ENCODE measurements at places on chromosomes 1 and 21. TPM values are rescaled to one million over a fixed set of nuclear protein-coding genes. Genes with fewer than 3 reads are reported as not detected.

HAO2 gene
- not detected for total RNA-seq

SGIP1 gene
- total RNA-seq: 19.6 TPM

TEDDM1 gene
- total RNA-seq: not detected

DNA sequence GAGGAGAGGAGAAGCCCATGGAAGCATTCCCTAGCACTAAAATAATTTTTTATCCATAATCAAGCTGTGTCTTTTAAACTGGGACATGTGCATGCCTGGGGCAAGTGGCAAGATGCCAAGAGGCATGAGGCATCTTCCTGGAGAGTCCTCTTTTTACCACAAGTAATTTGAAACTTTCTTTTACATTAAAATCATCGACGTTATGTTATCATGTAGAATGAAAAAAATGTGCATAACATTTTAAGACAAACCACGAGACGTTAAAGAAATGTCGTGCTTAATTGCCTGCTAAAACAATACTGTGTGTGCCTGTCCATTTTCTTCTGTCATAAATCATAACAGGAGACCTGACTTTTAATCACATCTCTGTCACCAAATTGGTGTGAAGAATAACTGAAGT, 1.5 kb downstream of the STYXL2 start:
- no peak for DNase-seq
- H3K36me3 ChIP-seq: no peaks in the 10 kb centered on the region
- no peak overlapping the region for H3K27ac ChIP-seq
- no peaks in the 10 kb centered on the region for H3K27me3 ChIP-seq
- peak overlapping the region; percentile 22 for H3K4me3 ChIP-seq

DNA sequence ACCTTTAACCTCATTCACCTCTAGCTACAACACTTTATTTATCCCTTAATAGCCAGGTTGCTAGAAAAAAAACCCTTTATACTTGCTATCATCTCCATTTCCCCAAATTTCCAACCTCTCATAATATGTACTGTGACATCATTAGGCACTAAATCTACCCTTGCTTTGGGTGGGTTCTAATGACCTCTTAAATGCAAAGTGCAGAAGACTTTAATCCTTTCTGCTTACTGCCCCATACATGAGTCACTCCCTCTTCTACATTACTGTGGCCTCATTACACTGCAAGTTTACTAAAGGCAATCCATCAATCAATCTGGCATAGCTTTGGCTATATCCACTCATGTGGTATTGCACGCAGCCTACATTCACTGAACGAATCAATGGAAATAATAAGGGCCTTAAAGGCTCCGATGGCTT, 353.3 kb downstream of the SMYD3 start:
- no peaks in the 10 kb centered on the region for H3K27me3 ChIP-seq
- no peak for DNase-seq
- H3K4me1 ChIP-seq: no peaks in the 10 kb centered on the region
- no peak overlapping the region for H3K27ac ChIP-seq

- H3K27ac ChIP-seq: no peak overlapping the region
- no peak for DNase-seq
- H3K27me3 ChIP-seq: no peaks in the 10 kb centered on the region
These were observed 57.7 kb upstream of the ATP5PO start for GRCh38 chr21:33973268-33973667.

DNA sequence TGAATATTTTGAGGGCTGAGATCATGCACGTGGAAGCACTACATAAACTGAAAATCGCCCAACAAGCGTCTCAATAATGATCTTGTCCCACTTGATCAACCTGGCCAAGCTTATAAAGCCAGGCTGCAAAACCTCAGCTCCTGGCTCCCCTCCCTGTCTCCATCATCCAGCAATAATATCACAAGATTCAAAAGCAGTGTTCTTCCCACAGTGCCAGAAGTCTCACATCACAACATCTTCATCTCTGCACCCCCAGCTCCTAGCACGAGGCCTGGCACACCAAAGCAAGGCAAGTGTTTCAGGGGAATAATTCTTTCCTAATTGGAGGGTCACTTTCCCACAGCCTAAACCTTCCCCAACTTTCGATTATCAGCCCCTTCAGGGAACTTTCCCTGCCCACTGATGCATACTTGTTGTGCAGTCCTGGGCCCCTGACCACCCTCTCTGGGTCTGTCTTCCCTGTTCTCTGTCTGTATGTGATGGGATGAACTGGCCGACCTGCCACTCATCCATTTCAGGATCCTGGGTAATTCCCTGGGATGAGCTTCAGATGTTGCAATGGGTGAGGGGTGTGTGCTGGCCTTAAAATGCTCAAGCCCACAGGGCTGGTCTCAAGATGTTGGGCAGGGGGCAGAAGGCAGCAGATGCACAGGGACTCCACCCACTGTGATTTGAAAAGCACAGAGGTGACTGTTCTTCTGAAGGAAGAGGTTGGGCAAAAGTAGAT, 129.0 kb downstream of the DMRTB1 start:
- no peak for DNase-seq
- no peaks in the 10 kb centered on the region for H3K4me1 ChIP-seq
- H3K4me3 ChIP-seq: no peak overlapping the region
- no peak overlapping the region for H3K27ac ChIP-seq

GRCh38 chr1:19676438-19676922, 11.8 kb downstream of the HTR6 start:
- no peaks in the 10 kb centered on the region for H3K36me3 ChIP-seq
- no peak overlapping the region for H3K27ac ChIP-seq
- no peaks in the 10 kb centered on the region for H3K4me1 ChIP-seq

GRCh38 chr1:58879464-58879863, 95.6 kb upstream of the JUN start:
- H3K27me3 ChIP-seq: no peaks in the 10 kb centered on the region
- H3K27ac ChIP-seq: no peak overlapping the region
- H3K4me1 ChIP-seq: peaks cover 11% of the 10 kb centered on the region
- no peak for DNase-seq
- no peak overlapping the region for H3K4me3 ChIP-seq
- H3K36me3 ChIP-seq: no peaks in the 10 kb centered on the region

- no peaks in the 10 kb centered on the region for H3K4me1 ChIP-seq
- H3K36me3 ChIP-seq: no peaks in the 10 kb centered on the region
- H3K27me3 ChIP-seq: no peaks in the 10 kb centered on the region
- no peak for DNase-seq
- no peak overlapping the region for H3K4me3 ChIP-seq
- no peak overlapping the region for H3K27ac ChIP-seq
These were observed 411.8 kb upstream of the PTBP2 start for GRCh38 chr1:96309783-96310182.

- H3K4me3 ChIP-seq: peak overlapping the region; percentile 48
- no peak overlapping the region for H3K27ac ChIP-seq
- peak; percentile 41 for DNase-seq
- no peaks in the 10 kb centered on the region for H3K36me3 ChIP-seq
These were observed 1.7 kb upstream of the KIF26B start for GRCh38 chr1:245153081-245153551.

All from heart right ventricle (tissue), 16 donors.